ENCODE measurements at places on chromosomes 1 and 21.
A peak's percentile ranks its signal among the peaks of the same experiment; 100 is the strongest.

DNA sequence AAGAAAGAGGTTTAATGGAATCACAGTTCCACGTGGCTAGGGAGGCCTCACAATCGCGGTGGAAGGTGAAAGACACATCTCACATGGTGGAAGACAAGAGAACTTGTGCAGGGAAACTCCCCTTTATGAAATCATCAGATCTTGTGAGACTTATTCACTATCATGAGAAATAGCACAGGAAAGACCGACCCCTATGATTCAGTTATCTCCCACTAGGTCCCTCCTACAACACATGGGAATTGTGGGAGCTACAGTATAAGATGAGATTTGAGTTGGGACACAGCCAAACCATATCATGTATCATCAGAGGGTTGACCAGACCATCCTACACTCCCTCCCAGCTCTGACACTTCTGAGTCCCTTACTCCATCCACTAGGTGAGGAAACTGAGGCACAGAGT lies 143.9 kb upstream of the KLHDC7A start:
- DNase-seq, result no peak

GRCh38 chr1:34715139-34715538 lies 39.7 kb upstream of the GJB5 start:
- DNase-seq, result no peak

DNA sequence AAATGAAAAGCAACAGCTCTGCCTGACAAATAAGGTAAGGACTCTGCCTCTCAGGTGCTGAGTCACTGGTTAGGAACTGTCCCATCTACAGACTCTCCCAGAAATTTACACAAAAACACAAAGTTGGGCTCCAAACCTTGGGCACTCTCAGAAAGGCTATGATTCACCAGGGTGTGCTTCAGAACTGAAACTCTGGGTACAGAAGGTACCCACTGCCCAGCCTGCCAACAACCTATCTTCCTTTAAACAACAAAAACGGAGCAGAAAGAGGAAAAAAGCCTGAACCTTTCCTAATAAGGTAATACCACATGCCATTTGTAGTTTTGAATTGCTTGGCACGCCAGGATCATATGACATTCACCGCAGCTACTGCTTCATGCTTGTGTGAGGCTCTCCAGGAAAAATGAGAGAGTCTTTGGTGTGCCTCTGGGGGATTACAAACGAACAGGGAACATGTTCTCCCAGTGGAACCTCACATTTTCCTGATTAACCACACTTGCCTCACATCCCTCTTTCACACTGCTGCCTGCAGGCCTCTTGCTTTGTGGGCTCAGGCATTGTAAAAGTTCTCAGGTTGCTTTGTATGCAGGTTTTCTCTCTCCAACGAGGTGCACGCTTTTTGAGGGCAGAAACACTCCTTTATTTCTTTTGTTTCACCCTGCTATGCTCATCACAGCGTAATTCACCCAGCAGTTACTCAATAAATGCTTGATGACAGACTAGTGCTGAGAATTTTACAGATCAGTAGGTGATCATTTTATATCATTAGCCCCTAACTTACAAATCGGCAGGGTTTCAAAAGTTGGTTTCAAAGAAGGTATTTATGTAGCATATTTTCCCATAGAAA lies 65.1 kb downstream of the GADD45A start:
- DNase-seq, result no peak

- peak; percentile 63 for DNase-seq
Observed at GRCh38 chr21:37916310-37917051, at the start of gene KCNJ6. TSS of gene KCNJ6 (minus strand) at chr21:37916457. CDS start at chr21:37840682, 75,775 bp downstream.

GRCh38 chr1:21937372-21938121 lies 437 bp upstream of the HSPG2 start:
- DNase-seq, result peak; percentile 85

DNA sequence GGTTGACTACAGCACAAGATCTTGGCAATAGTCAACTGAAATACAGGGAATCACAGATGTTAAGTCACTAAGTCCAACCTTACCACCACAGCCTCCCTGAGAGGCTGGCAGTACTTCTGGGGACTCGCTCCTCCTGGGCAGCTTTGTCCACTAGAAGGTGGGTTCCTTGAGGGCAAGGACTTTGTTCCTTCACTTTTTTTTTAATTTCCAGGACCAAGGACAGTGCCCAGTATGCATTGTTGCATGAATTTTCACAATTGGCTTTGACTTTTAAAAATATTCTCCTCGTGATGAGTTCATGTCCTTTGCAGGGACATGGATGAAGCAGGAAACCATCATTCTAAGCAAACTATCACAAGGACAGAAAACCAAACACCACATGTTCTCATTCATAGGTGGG lies 96.7 kb upstream of the IGSF21 start:
- no peak for DNase-seq

GRCh38 chr1:53127546-53127945 lies 14.9 kb downstream of the SLC1A7 start:
- DNase-seq, result no peak

GRCh38 chr1:161091796-161092507 lies 2.6 kb upstream of the NECTIN4 start:
- no peak for DNase-seq

DNA sequence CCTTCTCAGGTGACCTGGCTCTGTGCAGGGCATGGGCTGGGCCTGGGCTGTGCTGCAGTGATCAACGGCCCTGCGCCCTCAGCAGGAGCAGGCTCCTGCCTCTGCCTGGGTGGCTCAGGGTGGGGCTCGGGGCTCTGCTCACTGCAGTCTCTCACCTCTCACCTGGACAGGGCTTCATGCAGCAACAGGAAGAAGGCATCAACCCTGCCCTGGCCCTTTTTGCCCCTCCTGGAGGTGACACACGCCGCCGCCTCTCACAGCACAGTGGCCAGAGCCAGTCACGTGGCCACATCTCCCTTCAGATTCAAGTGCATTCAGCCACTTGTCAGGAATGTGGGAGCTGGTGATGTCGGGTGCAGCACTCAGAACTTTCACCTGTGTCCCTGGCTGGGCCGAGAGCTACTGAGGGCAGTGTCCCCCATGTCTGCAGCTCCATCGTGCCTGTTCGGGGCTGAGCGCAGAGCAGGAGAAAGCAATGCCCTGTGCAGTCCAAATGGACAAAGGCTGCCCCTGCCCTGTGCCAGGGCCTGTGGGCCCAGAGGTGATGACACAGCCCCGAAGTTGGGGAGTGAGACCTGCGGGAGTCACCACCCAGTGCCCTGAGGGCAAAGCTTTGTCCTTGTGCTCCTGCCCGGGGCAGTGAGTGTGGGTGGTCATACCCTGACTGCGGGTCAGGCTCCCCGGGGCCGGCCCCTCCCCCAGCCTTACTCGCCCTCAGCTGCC lies 314.0 kb downstream of the PTPRU start:
- peak; percentile 66 for DNase-seq

DNA sequence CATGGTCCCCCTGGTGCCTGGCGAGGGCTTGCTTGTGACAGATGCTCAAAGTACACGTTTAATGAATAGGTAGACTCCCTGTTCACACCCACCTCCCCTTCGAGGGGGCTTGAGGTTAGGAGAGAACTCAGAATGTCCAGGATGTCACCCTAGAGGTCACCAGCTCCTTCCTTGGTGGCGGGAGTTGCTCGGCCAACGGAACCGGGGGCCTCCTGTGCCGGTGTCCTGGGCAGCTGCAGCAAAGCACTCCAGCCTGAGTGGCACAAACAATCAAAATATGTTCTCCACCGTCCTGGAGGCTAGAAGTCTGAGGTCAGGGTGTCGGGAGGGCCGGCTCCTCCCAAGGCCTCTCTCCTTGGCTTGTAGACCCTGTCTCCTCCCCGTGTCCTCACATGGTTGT lies 71.0 kb downstream of the AJAP1 start:
- no peak for DNase-seq

- DNase-seq, result no peak
Observed at GRCh38 chr1:194004146-194004545, 817.7 kb upstream of the B3GALT2 start.

- DNase-seq, result no peak
Observed at GRCh38 chr1:13623021-13623637, 39.5 kb downstream of the PDPN start.

DNA sequence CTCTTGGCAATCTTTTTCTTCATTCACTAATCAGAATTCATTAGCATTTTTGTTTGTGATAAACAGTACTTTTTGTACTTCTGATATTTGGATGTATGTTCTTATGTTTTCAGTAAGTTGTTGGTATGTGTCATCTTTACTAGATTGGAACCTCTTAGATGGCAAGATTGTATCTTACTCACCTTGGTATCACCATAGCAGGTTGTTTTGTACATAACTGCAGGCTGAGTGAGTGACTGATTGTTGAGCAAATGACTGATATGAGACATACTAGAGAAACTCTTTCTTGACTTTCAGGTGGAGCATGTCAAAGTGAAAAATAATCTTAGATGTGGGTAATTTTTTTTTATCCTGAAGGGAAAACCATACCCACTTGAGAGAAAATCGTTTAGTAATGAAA lies 173.7 kb downstream of the CLEC20A start:
- DNase-seq, result no peak

DNA sequence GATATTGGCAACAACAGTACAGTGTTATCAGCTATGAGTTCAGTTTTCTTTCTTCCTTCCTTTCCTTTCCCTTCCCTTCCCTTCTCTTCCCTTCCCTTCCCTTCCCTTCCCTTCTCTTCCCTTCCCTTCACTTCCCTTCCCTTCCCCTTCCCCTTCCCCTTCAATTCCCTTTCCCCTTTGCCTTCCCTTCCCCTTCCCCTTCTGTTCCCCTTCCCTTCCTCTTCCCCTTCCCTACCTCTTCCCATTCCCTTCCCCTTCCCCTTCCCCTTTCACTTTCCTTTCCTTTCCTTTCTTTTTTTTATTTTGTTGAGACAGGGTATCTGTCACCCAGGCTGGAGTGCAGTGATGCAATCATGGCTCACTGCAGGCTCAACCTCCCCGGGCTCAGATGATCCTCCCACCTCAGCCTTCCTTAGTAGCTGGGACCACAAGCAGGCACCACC lies 72.3 kb upstream of the CAPZB start:
- no peak for DNase-seq

DNA sequence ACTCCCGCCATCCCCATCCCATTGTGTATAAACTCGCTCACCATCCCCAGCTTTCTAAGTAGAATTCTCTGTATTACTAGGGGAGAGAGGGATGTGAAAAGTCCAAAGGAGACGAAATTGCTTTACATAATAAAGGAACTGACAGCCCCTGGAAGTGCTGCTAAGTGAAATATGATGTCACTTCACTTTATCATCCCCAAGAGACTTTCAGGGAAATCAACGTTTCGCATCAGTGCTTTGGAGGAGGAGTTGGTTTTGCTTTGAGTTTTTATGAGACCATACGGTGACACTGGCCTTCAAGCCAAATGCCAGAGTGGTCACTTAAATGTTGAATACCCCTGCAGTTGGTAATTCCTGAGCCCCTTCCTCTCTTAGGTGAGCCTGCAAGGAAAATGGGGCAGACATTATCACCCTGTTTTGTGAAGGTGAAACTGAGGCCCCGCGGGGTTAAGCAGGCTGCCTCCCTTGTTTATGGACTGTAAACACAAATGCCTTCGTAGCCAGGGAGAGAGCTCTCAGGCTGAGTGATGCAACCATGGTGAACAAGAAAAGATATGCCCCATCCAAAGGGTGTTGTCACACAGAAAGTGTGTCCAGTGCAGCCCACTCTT lies 58.4 kb upstream of the KAZN start:
- DNase-seq, result no peak

Measured in lower lobe of right lung (tissue), 2 donors.